ENCODE measurements at places on chromosomes 4 and X.
A peak's percentile ranks its signal among the peaks of the same experiment; 100 is the strongest.

DNA sequence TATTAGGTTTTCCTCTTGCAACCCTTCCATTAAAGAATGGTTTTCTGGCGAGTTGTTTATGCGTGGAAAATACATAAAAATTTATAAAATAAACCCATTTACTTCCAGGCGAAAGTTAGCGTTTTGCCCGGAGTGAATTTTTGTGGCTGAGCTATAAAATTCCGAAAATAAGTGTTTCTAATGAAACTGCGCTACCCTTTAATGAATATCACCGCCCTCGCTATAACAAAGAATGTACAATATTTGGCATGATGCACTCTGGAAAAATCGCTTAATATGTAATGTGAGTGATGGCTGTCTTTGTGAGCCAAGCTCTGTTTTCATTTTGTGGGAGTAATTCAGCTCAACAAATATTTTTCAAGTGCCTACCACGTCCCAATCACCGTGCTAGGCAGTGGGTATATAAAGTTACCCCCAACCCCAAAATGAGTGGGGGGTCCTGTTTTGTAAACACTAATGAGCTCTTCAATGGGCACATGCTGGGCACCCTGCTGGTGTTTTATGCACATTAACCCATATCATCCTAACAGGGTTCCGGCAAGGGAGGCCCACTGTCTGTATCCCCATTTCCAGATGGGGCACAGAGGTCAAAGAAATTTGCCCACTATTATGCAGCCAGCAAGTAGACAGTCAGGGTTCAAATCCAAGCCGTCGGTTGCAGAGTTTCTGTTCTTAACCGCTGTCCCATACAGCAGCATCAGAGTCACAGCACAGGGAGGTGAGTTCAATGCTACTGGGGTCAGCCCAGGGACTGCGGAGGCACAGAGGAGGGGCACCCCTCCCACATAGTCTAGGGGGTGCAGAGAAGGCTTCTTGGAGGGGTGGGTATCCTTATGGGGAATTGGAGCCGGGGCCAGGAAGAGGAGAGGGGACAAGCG is 65.7 kb upstream of the STX18 start:
- no peak for DNase-seq

DNA sequence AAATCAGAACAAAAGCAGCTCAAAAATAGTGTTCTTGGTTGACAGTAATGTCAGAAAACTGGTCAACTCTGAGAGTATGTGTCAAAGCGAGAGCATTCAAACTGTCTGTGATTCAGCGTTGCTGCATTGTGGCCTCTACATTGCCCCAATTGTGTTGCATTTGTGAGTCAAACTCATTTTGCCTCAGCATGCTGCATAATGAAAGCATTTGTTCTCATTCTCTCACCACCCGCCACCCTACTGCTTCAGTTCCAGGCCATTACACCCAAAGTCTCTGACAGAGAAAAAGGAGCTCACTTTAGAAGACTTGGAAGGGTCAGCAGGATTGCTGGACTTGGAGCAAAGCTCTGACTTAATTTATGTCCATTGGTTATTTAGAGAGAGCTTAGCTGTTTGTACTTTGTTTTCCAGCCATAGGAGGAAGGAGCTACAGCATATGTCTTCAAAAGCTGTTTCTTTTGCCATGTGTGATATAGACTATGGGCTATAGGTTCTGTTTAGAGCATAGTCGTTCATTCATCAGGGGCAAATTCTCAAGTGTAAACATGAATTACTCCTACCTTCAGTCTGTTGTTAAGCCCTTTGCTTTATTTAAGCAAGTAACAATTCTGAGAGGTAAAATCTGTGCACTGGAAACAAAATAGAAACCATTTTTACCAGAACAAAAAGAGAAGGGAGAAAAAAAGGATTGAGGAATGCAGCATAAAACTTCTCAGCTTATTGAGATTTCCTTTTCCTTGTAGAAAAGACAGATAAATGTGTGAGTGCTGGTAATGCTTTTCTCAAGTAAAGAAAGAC is 153.4 kb upstream of the ANK2 start:
- no peak for DNase-seq

DNA sequence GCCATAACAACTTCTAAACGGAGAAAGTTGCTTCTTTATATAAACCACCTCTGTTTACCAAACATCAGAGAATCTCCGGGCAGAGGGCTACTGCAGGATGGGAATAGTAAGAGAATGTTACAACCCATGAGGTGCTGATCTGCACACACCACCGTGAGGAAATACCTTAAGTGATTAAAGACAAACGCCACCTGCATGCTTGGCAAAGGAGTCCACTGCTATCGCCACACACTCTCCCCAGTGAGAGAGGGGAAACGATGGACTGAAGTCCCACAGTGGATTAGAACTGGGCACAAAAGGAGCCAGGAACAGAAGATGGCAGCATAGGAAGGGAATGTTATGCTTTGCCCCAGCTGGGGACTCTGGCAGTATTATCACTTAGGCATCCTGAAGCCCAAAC is 15.6 kb downstream of the MAML3 start:
- no peak for DNase-seq

- no peak for DNase-seq
Measured at GRCh38 chr4:150253965-150254630, 175.9 kb downstream of the DCLK2 start.

DNA sequence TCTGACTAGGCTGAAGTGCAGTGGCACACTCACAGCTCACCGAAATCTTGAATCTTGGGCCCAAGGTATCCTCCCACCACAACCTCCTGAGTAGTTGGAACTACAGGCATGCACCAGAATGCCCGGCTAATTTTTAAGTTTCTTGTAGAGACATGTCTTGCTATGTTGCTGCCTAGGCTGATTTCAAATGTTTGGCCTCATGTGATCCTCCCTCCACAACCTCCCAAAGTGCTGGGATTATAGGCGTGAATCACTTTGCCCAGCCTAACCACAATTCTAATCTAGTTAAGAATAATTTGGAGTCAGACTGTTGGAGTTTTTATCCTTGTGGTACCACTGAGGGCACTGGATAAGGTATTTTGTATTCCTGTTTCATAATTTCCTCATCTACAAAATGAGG is 317.5 kb upstream of the AGA start:
- DNase-seq, result no peak

GRCh38 chrX:45912316-45912715 is 632.9 kb downstream of the ZNF674 start:
- no peak for DNase-seq

DNA sequence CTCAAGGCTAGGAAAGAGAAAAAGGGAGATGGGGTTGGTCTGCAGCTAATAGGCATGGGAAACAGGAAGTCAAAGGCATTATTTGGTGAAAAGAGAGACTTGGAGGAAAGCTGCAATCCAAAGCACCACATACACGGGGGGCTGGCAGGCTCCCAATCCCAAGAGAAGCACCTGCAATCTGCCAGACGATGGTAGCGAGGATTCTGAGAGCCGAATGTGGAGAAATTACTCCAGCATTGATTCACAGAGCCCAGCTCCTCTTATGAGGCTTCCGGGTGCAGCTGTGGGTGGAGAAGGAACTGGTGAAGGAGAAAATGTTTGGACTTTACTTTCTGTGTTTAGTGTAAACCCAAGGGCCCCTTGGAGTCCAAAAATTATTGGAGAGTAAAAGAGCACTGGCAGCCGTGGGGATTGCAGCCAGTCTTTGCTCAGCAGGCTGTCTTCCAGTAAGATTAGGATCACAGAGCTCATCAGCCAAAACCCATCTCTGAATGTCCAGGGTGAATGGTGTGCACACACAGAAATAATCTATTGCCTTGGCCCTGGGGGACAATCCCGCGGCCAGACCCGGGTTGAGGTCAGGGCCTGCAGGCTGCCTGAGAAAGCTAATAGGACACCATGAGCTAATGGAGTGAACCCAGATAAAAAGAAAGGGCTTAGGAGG is 197.6 kb downstream of the KIT start:
- DNase-seq, result no peak

GRCh38 chr4:31156221-31156620 is 436.1 kb downstream of the PCDH7 start:
- DNase-seq, result no peak

DNA sequence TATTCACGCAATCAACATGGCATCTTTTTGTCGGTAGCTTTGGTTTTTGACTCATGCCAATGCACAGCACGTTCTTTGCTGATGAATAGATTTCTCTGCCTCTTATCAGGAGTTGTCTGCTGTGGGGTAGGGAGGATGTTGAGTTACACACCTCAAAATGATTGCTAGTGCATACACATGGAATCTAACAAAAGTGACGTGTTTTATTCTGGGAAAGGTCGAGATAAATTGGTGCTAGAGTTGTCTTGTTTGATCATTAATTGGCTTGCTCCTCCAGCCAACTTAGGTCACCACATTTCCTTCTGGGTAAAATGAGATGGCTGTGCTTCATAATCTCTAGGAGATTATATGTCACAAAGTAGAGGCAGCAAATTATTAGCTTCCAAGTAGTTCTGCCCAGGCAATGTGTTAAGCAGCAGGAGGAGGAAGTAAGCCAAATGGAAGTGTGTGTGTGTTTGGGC is 3.9 kb downstream of the RAB9A start:
- DNase-seq, result no peak

DNA sequence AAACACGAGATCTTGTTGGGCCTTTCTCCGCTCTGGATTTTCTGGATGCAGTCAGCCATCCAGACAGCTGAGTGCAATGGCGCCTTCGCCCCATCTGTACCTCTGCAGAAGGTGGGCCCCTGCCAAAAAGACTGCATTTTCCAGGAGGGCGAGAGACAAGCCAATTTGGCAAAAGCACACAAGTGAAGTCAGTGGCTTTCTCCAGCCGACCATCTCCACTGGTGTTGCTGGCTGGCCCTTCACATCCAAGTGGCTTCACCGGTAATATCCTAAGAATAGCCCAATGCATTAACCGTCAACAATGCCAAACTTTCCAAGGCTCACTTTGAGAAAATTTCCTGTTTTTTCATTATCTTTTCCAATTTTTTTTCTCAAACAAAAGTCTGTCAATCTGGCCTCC is 96.2 kb upstream of the MXRA5 start:
- no peak for DNase-seq

DNA sequence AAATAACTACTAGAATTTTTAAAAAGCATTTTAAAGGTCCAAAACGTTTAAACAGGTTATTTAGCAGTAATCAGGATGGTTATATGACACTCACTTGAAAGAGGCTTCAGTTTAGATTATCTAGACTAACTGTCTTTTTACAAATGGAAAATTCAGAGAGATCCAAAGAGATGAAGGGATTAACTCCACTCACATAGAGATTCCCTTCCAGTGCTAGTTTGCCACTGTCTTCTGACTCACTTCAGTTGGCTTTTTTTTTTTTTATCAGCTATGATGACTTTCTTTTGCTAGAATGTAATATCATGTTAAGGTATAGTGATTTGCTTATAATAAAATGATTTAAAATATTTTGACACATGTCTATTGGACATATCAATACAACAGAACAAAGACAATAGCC is 43.8 kb downstream of the GALNT7 start:
- DNase-seq, result no peak

- no peak for DNase-seq
Measured at GRCh38 chrX:73647632-73648322, 84.8 kb downstream of the CHIC1 start.

GRCh38 chrX:10124506-10125247 is 32.1 kb upstream of the CLCN4 start:
- DNase-seq, result no peak

GRCh38 chr4:74446193-74446868 is 1.4 kb downstream of the AREG start:
- DNase-seq, result no peak

DNA sequence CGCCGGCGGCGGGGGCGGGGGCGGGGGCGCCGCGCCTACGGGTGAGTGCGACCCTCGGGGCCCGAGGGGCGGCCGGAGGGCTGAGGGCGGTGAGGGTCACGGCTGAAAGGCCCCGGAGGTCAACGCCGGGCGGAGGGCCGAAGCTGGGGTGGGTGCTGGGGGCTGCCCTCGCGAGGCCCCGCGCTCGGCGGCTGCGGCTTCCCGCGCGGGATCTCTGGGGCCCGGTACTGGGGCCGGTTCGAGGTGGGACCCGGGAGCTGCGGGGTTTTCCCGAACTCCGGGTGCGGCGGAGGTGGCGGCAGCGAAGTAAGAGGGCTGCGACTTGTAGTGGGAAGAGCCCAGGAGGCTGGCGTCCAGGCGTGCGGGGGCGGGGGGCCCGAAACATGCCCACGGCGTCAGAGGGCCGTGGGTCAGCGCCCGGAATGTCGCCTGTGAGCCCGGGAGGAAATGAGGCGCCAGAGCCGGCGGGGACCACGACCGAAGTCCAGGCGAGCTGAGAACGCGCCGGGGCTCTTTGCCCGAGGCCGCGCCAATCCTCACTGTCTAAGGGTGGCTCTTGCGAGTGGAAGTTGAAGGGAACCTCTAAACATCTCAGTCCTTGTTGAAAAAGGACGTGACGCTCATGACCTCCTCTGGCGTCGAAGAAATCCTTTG is 407 bp downstream of the IL13RA1 start:
- peak; percentile 18 for DNase-seq

GRCh38 chrX:22686138-22686541 is 313.6 kb upstream of the DDX53 start:
- DNase-seq, result peak; percentile 80

DNA sequence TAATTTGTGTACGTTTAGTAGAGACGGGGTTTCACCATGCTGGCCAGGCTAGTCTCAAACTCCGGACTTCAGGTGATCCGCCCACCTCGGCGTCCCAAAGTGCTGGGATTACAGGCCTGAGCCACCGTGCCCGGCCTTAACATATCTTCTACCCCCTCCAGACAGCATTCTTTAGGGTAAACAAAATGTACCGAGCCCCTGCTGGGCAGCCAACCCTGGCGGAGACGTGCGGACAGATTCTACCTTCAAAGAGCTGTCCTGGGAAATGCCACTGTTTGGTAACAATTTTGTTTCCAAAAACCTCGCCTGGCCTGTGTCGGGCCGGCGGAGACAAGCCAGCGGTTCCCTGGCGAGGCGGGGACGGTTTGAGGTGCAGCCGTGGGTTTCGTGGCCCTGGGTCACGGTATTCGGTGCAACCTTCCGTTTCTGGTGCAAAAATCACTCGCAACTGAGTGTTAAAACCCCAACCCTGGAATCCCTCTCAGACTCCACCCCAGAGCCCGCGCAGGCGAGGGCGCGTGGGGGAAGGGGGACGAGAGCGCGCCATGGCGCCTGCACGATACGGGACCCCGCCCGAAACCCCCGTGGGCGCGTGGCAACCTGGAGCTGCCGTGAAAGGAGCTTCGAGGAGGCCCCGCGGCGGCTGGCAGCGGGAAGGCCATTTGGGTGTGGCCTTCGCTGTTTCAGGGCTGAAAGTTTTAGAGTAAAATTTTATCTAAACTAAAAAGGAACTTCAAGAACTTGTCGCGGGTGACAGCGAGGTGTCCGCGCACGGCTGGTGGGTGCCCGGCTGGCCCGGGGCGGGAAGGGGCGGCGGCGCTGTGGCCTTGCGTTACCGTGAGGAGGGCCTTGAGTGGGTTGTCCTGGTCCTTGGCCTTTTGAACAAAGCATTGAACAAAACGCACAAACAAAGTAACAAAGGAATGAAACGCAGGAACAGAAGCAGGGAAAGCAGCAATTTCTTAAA is 17.0 kb downstream of the MRFAP1 start:
- no peak for DNase-seq

DNA sequence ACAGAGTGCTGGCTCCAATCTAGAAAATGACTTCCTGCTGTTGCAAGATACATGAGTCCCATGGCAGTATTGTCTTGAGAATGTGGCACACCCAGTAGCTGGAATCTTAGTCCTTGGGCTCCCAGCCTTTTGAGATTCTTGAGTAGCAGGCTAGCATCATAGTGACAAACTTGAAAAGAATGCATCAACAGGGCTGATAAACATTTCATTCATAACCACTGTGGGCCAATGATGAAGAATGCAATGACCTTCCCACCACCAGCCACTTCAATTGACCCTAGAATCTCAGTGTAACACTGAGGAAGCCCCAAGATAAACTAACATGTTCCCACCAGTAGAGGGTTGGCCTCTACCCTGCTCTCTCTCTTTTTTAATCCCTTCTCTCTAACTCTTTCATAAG is 329.3 kb downstream of the GBA3 start:
- DNase-seq, result no peak

Measured in NCI-H1105 treated with DMSO at 0.1 percent for 48 hours (cell line).